ENCODE measurements at places on chromosomes 12 and 14.

GRCh38 chr12:116138781-116139180 lies 138.7 kb downstream of the MED13L start:
- DNase-seq: no peak

- no peak for DNase-seq
Measured at GRCh38 chr12:124232654-124232987, 62.3 kb upstream of the RFLNA start.

- no peak for DNase-seq
Measured at GRCh38 chr14:34111953-34112352, 161.1 kb upstream of the EGLN3 start.

GRCh38 chr12:128644664-128645296 lies 179.0 kb downstream of the SLC15A4 start:
- DNase-seq: peak; percentile 5

DNA sequence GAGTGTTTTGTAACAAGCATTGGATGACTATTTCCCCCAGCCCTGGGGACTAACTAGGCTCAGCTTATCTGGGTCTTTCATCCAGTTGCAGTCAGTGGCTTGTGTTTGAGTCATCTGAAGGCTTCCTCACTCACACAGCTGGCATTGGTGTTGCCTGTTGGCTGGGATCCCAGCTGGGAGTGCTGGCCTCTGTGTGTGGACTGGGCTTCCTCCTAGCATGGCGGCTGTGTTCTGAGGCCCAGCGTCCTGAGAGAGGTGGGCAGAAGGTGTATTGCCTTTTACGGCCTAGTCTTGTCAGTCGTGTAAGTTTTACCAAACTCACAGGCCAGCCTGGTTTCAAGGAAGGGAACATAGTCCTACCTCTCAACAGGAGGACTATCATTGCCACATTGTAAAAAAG lies 28.3 kb upstream of the PPP2R5C start:
- no peak for DNase-seq

GRCh38 chr12:90327793-90328743 lies 619.4 kb upstream of the ATP2B1 start:
- no peak for DNase-seq

GRCh38 chr12:89176676-89177075 lies 175.6 kb downstream of the DUSP6 start:
- DNase-seq: no peak

Data from activated naive CD4-positive, alpha-beta T cell treated with Interleukin-2 at 50 U/mL for 16 hours (primary cell).